ENCODE measurements at places on chromosomes 3 and 15. TPM values are rescaled to one million over a fixed set of nuclear protein-coding genes. Genes with fewer than 3 reads are reported as not detected.

Gene C3orf20
- total RNA-seq, result 0.09 TPM

Gene RAB7A
- total RNA-seq, result 133 TPM

Gene SAXO2
- total RNA-seq, result 4.3 TPM

Gene CPN2
- not detected for total RNA-seq

Gene SMAD6
- total RNA-seq, result 176 TPM

Gene NR2E3
- total RNA-seq, result 1.2 TPM

Gene MCF2L2
- 3.1 TPM for total RNA-seq

Gene REC114
- not detected for total RNA-seq

Gene LRRIQ4
- total RNA-seq, result 0.11 TPM

Gene BSN
- 0.67 TPM for total RNA-seq

Gene SLC6A1
- total RNA-seq, result not detected

Gene ZNF660
- 18.7 TPM for total RNA-seq

Gene CFAP100
- total RNA-seq, result not detected

Gene KBTBD13
- total RNA-seq, result 0.09 TPM

Gene EIF1B
- total RNA-seq, result 77.3 TPM

Gene FANCD2OS
- not detected for total RNA-seq

Gene CAMK2N2
- 0.16 TPM for total RNA-seq

Gene C3orf70
- 3.0 TPM for total RNA-seq

Gene CCR2
- not detected for total RNA-seq

Gene MYO5C
- 19.9 TPM for total RNA-seq

Gene PLOD2
- total RNA-seq, result 86.0 TPM

Gene SOX14
- 0.44 TPM for total RNA-seq

Gene AQP9
- not detected for total RNA-seq

Gene TRPM7
- 50.4 TPM for total RNA-seq

Gene HTR3C
- not detected for total RNA-seq

Gene PPP1R14D
- total RNA-seq, result 1.7 TPM

Gene ALG1L2
- 2.8 TPM for total RNA-seq

Gene SECISBP2L
- 64.2 TPM for total RNA-seq

Gene TM4SF4
- total RNA-seq, result 0.34 TPM

Gene MBNL1
- total RNA-seq, result 67.8 TPM

Gene NKIRAS1
- total RNA-seq, result 8.7 TPM

Gene CASR
- 0.02 TPM for total RNA-seq

Gene CDCP1
- total RNA-seq, result 1.3 TPM

Gene PTPN23
- total RNA-seq, result 50.6 TPM

Gene ARPP21
- total RNA-seq, result 0.67 TPM

Gene LXN
- 42.6 TPM for total RNA-seq

Gene LRRC2
- 0.87 TPM for total RNA-seq

Gene CX3CR1
- total RNA-seq, result 0.51 TPM

Gene PML
- total RNA-seq, result 41.2 TPM

Gene ACP3
- total RNA-seq, result 27.8 TPM

Gene TGM4
- total RNA-seq, result 0.09 TPM

Gene SPTBN5
- 2.7 TPM for total RNA-seq

Gene MESP2
- not detected for total RNA-seq

Gene HMG20A
- total RNA-seq, result 72.4 TPM

Gene PIGZ
- total RNA-seq, result 0.91 TPM

Gene KCNMB2
- total RNA-seq, result 2.9 TPM

Gene CAMK1
- total RNA-seq, result 9.7 TPM
